ENCODE measurements at places on chromosomes 6 and 20. TPM values are rescaled to one million over a fixed set of nuclear protein-coding genes. Genes with fewer than 3 reads are reported as not detected.

CDSN gene
- total RNA-seq = not detected

SLC32A1 gene
- total RNA-seq = not detected

EDN1 gene
- 0.87 TPM for total RNA-seq

SAMD10 gene
- 0.99 TPM for total RNA-seq

DEK gene
- 64.7 TPM for total RNA-seq

STK38 gene
- 25.0 TPM for total RNA-seq

CNBD2 gene
- total RNA-seq = 1.5 TPM

ME1 gene
- total RNA-seq = 26.0 TPM

CEP57L1 gene
- 19.8 TPM for total RNA-seq

CLVS2 gene
- under 0.01 TPM for total RNA-seq

KCNB1 gene
- total RNA-seq = not detected

OPN5 gene
- total RNA-seq = not detected

FAM217A gene
- total RNA-seq = not detected

SUMO4 gene
- 1.7 TPM for total RNA-seq

LKAAEAR1 gene
- not detected for total RNA-seq

GABRR2 gene
- total RNA-seq = 0.15 TPM

CALHM5 gene
- 6.3 TPM for total RNA-seq

GSTA3 gene
- total RNA-seq = not detected

MYMX gene
- total RNA-seq = not detected

KHDRBS2 gene
- not detected for total RNA-seq

ULBP3 gene
- total RNA-seq = 28.4 TPM

DEFB132 gene
- not detected for total RNA-seq

ULBP1 gene
- 0.44 TPM for total RNA-seq

LAMA2 gene
- 92.6 TPM for total RNA-seq
